Nucleus accumbens (tissue), 56 donors: ENCODE measurements at places on chromosomes 1 and 21.

DNA sequence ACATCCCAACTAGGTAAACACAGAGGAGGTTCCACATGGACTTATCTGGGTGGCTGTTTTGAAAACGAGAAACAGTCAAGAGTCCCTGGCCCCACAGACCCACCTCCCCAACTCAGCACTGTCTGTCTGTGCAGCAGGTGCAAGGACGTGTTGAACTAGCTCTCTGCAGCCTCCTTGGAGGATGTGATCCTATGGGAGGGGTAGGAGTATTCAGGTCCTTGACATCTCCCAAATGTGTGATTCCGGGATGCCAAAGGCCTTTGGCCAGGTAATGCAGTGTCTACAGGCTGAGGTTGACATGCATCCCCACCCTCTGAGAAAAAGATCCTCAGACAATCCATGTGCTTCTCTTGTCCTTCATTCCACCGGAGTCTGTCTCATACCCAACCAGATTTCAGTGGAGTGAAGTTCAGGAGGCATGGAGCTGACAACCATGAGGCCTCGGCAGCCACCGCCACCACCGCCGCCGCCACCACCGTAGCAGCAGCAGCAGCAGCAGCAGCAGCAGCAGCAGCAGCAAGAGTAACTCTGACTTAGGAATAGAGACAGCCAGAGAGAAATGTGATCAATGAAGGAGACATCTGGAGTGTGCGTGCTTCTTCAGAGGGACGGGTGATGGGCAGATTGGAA is 151.6 kb upstream of the CAMK1G start:
- DNase-seq = no peak

DNA sequence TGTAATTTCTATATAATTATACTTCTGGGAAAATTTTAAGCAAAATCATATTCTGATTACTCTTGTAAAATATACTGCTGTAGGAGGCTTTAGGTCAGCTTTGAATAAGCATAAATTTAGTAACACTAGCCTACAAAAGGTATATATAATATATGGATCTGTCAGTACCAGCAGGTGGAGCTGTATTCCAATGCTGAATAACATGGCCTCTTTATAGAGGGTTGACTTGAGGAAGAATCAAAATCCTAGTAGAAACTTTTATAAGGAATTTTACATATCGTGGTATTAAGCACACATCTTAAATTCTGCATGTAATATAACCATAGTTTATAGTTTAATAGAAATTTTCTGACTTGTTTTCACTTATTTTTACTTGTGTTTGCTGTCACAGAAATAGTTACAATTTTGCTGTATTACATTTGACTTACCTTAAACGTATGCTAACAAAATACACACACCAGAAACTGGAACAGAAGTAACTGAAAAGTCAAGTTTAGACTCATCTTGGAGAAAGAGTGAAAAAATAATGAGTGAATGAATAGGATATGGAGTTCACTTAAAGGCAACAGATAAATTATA is 79.3 kb downstream of the HMCN1 start:
- DNase-seq = no peak

DNA sequence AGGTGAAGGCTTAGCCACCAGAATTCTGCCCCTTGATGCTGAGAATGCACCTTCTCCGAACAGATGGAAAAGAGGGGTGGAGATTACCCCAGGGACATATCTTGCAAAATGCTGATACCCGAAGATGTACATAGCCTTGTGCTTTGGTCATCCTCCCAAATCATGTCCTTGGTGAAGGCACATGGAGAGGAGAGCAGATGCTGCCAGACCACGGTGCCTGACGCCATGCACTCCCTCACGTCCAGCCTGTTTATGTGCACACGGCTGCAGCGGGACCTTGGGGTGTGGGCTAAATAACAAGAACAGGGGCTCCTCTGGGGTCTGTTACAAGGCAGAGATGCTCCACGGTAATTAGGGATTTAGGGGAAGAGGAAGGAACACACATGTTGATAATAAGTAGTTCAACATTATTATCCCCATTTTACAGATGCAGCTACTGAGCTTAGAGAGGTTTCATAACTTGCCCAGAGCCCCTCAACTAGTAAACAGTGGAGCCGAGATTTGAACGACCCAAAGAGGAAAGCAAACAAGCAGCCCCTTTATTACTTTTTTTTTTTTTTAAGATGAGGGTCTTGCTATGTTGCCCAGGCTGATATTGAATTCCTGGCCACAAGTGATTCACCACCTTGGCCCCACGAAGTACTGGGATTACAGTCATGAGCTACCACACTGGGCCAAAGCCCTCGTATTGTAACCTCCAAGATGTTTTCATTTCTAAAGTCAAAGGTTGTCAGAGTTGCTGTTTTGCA is 12.9 kb downstream of the EPHX1 start:
- DNase-seq = no peak

GRCh38 chr1:106980121-106980520 is 76.4 kb upstream of the PRMT6 start:
- no peak for DNase-seq

DNA sequence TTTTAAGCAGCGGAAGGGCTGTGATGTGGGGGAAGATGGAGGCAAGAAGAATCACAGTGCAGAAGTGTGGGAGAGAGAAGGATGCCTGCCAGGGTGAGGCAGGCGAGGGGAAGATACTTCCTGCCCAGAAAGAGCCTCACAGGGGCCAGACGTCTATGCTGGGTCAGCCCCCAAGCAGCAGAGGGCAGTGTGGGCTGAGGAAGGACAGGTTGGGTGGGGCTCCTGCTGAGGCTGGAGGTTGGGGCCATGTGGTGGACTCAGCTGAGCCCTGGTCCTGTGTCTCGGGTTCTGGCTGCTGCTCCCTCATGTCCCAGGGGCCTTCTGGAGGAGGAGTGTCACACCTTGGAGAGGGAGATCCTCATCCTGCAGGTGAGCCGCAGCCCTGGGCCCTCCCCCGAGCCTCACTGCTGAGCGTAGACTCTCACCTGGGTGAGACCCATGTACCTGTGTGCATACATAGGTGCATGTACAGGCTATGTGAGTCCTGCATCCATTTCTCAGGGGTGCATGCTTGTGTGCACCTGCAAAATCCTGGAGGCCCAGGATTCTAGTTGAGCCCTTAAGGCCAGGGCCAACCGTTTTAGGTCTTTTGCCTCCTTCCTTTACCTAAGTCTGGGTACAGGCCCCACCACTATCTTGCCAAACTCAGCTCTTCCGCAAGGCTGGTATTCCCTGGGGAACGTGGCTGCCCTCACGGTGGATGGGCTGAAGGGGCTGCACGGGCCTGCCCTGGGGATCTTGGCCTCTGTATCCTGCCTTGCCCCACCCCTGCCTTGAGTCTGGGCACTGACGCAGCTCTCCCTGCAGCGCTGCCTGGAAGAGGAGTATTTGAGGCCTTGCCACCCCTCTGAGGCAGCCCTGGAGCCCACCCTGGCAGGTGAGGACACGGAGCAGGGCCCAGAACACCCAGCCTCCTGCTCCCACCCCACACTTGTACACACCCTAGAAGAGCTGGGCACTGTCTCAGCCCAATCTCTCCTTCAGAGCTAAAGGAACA is 3.7 kb downstream of the CCDC24 start:
- no peak for DNase-seq

DNA sequence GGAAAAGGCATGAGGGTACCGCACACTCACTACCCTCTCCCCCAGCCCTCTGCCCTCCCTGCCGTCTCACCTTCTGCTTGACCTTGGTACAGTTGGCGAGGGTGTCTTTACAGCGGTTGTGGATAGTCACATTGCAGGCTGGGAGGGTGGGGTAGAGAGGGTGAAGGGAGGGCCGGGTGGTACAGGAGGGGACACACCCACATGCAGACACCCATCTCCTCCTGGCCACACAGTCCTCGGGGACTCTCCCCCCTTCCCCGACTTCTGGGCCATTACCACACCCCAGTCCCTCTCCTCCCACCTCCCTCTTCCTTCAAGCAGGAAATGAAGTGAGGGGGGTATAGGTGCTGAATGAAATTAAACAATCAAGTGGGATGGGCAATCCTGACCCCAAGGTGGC is 11.6 kb downstream of the ARHGEF2 start:
- no peak for DNase-seq

DNA sequence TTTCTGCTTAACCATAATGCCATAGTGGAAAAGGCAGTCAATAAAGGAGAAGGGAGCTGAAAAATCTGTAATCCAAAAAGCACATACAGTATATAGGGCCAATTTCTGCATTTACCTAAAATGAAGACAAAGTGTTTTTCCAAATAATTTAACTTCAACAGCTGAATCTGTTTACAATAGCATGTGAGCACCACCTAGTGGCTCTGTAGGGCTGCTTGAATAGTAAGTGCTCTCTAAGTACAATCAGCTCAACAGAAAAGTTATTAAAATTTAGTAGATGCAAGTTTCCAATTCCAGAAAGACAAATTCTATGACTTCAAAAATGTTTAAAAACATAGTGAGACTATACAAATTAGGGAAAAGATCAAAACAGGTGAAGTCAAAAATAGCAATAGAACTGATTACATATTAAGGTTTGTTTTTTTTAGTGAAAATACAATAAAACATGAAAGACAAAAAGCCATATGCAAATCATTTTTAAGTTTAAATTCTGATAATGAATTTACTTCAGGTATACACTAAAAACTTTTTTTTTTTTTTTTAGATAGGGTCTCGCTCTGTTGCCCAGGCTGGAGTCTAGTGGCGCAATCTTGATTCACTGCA is 220.0 kb downstream of the SETD4 start:
- no peak for DNase-seq

DNA sequence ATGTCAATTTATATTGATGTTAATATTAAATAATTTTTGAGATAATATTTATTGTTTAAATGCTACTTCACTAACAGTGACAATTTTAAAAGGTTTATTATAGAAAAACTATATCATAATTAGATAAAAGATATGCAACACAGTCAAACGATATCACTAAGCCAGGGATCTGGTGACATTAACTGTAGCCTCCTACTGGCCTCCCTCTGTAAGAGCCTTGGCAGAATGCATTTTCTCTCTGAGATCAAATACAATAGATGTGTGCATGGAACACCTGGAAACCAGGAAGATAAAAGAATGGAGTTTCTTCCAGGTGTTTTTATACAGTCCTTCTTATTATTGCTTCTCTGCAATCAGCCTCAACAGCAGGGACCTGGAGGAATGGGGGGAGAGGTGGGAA is 1762.1 kb downstream of the BRINP3 start:
- DNase-seq = no peak

DNA sequence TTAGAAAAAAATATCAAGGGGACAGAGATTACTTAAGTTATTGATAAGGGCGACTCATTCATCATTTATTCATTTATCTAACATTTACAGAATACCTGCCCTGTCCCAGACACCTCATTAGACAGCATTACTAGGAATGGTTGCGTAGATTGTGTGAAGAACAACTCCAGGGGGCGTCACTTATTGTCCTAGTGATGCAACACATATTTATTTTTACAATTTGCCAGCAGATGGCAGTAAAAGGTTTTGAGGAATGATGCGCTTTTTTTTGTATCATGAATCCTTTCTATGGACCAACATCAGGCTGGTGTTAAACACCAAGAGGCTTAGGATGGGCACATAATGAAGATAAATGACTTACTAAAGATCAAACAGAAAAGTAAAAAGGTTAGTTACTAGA is 5.5 kb downstream of the NCAM2 start:
- DNase-seq = no peak

DNA sequence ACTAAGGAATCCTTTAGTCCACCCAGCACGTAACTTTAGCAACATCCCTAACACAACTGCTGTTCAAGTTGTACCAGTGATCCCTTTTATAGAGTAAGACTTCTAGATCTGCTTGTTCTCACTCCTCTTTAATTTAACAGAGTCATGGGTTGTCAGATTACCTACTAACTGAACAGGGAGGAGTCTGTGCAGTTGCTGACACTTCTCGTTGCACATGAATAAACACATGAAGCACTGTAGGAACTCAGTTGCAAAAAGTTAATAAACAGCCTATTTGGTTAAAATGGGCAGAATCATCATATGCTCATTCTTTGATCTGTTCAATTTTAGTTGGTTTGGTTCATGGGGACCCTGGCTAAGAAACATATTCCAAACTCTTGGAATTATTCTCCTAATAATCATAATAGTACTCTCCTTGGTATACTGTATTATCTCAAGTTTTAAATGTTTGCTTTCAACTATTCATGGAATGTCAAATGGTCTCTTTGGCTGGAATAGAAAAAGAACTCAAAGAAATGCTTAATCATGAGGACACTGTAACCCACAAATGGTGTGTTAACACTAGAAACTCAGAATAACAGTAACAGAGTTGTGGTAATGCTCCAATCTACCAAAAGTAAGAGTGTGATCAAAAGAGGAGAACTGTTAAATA is 15.6 kb downstream of the PLPPR5 start:
- DNase-seq = no peak

DNA sequence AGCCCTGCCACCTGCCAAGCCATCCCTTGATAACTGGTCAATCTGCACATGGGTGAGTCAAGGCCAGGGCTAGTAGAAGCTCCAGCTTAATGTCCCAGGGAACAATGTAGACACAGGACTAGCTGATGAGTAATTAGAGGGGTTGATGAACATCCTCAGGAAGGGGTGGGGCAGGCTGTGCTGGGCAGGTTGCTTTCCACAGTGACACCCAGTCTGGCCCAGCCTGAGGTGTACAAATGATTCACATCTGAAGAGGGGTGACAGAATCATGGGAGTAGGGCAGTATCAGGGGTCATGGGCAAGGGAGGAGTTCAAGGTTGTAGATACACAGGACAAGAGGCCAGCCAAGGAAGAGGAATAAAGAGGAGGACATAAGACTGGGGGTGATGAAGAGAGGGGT is 4.3 kb downstream of the LPAR3 start:
- no peak for DNase-seq

DNA sequence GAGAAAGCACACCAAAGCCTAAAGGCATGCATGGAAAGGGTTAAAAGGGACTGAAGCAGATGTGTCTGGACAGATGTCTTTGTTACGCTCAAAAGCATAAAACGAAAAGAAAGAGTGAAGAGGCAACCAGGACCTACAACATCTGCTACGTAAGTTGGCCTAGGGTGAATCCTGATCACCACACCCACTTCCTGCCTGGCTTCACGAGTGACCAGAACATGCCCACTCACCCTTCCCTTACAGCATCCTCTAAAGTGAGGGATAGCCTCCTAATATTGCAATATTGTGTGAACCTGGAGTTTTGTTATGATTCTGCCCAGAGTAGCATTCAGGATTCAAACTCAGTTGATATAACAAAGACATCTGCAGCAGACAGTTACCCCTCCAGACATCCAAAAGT is 10.6 kb upstream of the OLIG2 start:
- no peak for DNase-seq

DNA sequence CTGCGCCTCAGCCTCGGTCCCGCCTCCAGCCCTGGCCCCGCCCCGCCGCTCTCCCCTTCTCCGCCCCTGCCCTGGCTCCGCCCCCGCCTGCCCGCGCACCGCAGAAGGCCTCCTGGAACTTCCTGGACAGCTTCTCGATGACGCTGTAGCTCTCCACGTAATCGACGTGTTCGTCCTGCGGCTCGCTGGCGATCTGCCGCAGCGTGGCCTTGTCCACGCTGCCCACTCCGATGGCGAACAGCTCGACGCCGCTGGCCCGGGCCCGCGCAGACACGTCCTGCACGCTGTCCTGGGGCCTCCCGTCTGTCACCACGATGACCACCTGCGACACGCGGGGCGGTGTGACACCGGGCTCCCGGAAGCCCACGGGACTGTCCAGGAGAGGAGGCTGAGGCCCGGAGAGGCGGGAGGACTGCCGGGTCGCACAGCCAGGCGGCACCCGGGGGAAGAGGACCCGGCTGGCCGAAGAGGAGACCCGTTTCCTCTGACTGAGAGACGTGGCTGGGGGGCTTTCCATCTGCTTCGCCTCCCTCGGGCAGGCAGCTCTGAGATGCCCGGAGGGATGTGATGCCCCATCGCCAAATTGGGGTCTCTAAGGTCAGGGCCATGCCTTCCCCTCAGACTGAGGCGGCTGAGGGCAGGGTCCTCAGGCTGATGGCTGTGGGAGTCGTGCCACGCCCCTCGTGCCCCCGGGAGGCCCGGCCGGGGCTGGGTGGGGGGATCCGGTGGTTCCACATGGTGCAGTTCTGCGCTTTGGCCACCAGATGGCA is 4.6 kb downstream of the MATN1 start:
- peak; percentile 73 for DNase-seq
